Stimulated activated CD4-positive, alpha-beta T cell treated with anti-CD3 and anti-CD28 coated beads, Interleukin-2, amount 100 ng/mL, for 24 hours (primary cell): ENCODE measurements at places on chromosomes 5 and 9.

DNA sequence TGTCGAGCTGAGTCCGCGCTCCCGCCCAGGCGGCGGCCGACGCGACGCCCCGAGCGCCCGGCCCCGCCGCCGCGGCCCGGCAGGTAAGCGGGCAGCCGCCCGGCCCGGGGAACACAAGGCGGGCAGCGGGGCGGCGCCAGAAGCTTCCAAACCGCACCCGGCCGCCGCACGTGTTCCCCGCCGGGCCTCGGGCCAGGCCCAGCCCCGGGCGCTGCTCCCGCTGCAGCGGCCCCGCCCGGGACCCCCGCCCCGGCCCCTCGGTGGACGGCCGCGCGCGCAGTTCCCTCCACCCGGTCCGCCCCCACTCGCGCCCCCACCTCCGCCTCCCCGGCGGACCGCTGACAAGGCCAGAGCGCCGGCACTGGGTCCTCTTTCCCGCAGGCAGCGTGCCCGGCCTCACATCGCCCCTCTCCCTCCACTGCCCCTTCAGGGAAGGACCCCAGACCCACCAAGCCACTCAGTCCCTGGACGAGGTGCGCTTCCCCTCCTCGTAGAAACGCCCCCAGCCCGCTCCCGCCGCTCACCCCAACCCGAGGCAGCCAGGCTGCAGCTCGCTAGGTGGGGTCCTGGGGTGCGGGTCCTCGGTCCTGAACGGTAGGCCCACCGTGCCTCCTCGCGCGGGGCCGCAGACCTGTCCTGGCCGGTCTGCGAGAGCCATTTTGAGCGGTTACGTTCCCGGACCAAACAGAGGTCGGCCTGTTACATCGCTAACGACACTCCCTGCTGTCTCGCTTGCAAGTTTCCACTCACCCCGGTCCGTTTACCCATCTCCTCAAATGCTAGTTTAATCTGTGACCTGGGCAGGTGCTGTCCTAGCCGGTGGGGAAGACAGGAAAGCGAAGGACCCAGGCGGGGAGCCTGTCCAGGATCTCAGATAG lies 475 bp downstream of the WDR5 start:
- peak; percentile 28 for DNase-seq

DNA sequence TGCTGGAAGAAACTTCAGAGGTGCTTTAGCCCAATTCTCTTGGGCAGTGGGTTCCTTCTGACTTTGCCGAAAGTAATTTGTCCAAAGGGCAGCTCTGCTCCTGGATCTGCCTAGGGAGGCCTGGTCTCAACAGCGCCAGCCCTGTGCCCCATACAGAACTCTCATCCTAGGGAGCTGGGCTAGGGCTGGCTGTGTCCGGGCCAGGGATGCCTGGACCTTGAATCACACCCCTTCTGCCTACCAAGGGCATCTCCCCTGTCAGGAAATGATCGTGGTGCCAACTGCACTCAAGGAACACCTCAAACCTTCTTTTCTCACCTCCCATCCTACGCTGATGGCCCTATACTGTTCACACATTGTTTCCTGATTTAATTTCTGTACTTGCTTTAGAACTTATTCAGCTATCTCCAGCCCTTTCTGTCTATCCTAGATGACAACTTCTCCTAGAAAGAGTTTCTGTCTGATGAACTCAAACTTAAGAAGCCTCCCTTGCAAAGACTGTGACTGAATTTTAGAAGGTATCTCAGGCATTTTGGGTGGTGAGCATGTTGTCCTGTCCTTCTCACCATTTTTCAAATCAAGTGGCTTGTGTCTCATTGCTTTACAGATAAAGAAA lies 37.4 kb upstream of the NFIB start:
- no peak for DNase-seq

- DNase-seq = peak; percentile 66
Observed at GRCh38 chr5:174793684-174794328, 69.4 kb downstream of the MSX2 start.

- DNase-seq = no peak
Observed at GRCh38 chr5:74013222-74013621, 387.2 kb downstream of the ARHGEF28 start.

GRCh38 chr5:76363352-76364225 lies 39.5 kb upstream of the IQGAP2 start:
- no peak for DNase-seq

DNA sequence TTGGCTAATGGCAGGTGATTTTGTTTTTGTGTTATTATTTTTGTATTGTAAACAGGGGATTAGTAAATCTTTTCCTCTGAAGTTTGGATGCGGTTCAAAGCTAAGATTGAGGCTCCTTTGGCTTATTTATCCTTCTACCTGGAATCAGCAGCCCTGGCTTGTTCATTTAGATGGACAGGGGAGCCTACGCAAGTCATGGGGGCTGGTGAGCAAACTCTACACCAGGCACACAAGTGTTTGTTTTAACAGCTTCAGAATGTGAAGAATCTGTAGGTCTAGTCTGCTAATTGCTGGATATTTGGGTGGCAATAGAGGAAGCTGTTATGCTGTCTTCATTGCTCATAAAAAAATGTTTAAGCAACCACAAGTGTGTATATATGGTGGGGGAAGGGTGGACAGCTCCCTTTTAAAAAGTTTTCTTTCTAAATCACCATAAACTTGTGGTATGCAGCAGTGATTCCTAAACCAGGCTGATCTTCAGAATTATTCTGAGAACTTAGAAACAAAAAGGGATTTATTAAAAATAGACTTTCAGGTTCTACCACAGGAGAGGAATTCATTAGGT lies 20.7 kb downstream of the ZNF462 start:
- DNase-seq = no peak

DNA sequence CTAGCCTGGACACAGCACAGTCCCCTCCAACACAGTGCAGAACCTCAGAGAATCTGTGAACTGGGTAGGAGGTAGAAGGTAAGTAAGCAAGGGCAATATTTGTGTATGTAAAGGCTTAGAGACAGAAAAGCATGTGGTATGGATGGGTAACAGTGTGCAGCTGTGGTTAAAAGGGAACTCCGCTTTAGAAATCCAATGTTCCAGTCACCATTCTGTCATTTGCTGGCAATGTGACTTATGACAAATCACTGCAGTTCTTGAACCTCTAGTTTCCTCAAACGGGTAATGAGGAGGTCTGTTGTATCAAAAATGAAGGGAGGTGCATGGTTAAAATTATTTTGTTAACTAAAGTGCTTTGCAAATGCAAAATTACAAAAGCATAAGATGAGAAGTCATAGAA lies 125.5 kb upstream of the IFNE start:
- no peak for DNase-seq

- no peak for DNase-seq
Observed at GRCh38 chr5:130870691-130871090, 294.4 kb downstream of the HINT1 start.

GRCh38 chr5:100832252-100833230 lies 70.5 kb downstream of the ST8SIA4 start:
- DNase-seq = no peak

GRCh38 chr9:109139851-109140250 lies 20.1 kb upstream of the TMEM245 start:
- no peak for DNase-seq

DNA sequence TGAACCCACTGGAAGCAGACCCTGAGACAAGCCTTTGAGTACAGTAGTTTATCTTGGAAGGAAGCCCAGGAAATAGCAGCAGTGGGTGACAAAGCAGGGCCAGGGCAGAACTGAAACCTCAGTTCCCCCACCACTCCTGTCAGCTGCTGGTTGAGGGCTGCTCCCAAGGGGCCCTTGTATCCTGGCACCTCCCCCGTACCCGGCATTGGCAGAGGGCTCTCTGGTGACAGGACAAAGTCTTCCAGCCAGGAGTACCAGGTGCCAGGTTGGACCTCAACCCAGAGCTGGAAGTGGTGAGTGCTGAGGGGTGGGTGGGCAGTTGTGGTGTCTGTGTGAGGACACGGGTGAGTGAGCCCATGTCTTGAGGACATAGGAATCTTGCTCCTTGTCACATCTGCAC lies 123.3 kb downstream of the PHF2 start:
- no peak for DNase-seq

DNA sequence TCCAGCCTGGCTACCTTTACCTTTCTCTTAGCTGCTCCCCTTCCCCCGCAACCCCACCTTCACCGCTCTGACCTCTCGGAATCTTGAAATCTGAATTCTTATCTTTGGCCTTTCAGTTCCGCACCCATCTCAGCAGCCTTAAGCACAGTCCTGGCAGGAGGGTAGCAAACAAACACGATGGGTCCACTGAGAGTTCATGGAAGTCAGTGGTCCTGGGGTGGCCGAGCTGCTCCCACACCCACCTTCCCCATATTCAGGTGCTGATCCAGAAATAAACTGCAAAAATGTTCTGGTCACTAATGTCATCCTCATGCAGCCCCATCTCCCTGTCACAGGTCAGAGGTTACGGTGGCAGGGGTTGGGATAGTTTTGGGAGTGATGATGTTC lies 59.6 kb upstream of the TBC1D2 start:
- no peak for DNase-seq
